ENCODE measurements at places on chromosomes 1 and 21.

DNA sequence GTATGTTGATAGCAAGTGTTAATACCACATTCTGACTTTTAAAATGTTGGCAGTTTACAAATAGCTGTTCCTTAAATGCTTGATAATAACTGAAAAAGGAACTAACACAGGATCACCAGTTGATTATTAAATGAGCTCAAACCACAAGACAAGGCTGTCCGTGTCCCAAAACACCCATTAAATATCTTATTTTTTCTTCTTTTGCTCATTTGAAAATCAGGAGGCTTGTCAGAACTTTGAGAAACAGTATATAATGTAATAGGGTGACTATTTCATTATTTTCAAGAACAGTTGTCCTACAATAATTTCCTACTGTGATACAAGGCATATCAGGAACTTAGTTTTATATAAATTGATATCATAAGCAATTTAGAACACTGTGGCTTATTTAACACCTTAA, 2.7 kb downstream of the CDKN2C start:
- DNase-seq: peak; percentile 26

DNA sequence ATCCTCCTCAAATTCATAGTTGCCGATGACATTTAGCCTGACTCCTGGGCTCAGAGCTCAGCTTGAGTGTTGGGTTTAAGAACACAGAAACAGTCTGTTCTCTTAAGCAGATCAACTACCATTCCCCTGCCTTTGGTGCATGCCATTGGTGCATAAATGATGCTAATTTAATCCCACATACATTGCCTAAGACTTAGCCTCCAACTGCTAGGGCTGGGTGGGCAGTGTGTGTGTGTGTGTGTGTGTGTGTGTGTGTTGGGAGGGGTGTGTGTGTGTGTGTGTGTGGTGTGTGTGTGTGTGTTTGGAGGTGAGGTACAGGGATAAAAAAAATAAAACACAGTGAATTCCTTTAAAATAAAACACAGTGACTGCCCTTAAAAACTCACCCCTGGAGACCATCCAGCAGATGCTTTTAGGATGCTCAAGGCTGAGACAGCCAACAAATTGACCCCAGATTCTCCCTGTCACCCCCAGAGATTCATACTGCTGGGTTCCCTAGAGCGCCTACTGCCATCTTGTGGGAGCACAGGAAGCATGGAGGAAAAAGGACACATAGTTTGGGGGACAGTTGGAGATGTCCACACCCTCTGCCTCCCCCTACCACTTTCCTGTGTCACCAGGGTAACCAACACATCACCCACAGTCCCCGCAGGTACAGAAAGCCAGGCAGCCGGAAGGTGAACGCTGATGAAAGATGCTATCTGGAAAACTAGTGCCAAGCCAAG, 30.6 kb downstream of the KLHDC7A start:
- no peak for DNase-seq

DNA sequence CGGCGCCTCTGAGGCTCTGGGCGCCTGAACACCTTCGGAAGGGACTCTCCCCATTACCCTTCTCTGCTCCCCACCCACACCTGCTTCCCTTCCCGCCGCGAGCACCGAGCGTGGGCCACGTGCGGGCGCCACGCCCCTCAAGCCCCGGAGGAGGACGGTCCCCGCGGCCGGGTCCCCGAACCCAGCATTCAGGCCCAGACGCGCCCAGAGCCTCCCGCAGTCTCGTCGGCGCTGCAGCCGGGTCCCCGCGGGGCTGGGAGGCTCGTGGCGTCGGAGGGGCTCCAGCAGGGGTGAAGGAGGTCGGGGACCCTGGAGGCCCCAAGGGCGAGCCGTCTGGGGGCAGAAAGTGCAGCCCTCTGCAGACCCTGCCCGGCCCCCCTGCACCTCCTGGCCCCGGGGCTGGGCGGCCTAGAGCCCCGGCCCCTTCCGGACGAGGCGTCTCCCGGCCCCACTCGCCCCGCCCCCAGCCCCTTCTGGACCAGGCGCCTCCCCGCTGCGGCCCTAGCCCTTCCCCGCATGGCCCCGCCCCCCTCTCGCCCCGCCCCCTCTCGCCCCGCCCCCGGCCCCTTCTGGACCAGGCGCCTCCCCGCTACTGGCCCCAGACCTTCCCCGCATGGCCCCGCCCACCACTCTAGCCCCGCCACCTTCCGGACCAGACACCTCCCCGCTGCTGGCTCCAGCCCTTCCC, 378 bp upstream of the SMIM1 start:
- DNase-seq: peak; percentile 85

GRCh38 chr1:226371027-226371694, 36.7 kb downstream of the PARP1 start:
- no peak for DNase-seq

DNA sequence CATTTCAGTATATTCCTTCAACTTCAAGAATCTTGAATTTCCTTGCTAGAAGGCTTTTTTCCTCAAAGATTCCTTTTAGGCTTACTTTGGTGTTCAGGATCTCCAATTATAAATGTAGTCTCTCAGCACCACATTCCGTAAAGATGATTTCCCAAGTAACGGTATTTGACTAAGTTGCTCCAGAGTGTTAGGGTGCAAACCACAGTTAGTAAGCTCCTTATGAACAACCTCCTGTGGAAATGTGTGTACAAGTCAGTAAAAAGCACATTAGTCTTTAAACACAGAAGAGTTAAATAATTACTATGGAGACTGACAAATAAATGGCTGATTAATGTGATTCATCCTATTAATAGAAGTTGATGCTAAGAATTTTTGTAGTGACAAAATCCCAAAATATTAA, 10.3 kb downstream of the DONSON start:
- peak; percentile 83 for DNase-seq

DNA sequence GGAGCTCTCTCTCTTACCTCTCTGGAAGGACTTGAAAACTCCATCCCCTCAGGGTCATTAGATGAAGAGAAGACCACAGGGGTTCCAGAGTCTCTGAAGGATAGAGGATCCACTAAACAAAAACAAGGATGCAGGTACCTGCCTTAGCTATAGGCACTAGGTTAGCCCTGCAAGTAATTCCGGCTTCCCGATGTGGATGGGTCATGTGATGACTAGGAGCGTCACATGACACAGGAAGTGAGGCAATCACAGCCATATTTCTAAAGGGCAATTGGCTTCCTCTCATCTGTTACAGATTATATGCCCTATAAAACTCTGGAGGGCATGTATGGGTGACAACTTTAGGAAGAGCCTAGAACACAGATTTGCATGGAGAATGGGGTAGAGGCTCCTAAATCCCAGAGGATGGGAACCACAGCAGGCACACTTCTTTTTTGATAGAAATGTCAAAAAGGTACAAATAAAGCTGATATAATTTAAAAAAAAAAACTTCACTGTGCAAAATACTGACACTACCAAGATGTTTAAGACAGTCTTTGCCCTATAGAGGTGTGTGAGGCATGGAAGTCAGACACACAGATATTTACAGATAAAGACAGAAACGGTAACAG, 14.1 kb downstream of the ENTREP3 start:
- peak; percentile 91 for DNase-seq

GRCh38 chr1:241356519-241357365, at the start of gene RGS7:
Gene RGS7, minus strand, starts transcription at chr1:241357205.
- peak; percentile 72 for DNase-seq

- no peak for DNase-seq
Observed at GRCh38 chr1:1941211-1941841, 22.2 kb upstream of the TMEM52 start.
